ENCODE measurements at places on chromosomes 1 and 21.

- H3K27me3 ChIP-seq = no peaks in the 10 kb centered on the region
- peaks cover 70% of the 10 kb centered on the region for H3K4me1 ChIP-seq
- no peak overlapping the region for H3K27ac ChIP-seq
- H3K36me3 ChIP-seq = peaks cover 36% of the 10 kb centered on the region
- DNase-seq = peak; percentile 19
Observed at GRCh38 chr1:165851034-165851658, 23.7 kb downstream of the UCK2 start.

GRCh38 chr1:233143241-233143640, 152.3 kb downstream of the PCNX2 start:
- no peaks in the 10 kb centered on the region for H3K36me3 ChIP-seq
- no peak for DNase-seq
- no peak overlapping the region for H3K4me3 ChIP-seq

DNA sequence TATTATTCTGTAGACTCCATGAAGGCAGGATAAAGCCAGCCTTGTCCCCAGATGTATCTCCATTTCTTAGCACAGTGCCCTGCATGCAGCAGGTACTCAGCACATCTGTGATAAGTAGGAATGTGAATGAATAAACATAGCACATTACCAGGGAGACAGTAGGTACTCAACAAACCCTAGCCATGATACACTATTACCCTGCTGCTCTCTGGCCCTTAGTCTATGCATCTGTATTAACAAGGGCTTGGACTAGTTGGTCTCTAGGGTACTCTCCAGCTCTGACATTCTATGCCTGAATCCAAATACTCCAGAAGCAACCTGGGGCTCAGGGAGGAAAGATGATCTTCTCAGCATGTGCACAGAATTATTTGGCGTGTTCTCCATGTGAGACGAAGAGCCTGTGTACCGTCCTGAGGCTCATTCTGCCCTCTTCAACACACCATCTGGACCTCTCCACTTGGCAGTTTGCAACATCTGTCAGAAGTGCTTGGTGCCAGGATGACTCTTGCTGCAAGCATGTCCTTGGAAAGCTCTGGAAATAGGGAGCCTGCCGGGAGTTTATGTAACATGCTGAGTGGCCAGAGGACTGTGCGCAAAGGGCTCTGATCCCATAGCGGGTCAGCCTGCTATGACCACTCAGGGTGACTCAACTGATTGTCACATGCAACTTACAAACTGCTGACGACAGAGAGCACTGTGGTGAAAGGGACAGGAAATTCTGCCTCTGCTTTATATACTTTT, 228.2 kb upstream of the USP24 start:
- no peak overlapping the region for H3K4me3 ChIP-seq
- H3K36me3 ChIP-seq = no peaks in the 10 kb centered on the region
- peaks cover 10% of the 10 kb centered on the region for H3K4me1 ChIP-seq
- H3K27ac ChIP-seq = no peak overlapping the region
- peaks cover 21% of the 10 kb centered on the region for H3K27me3 ChIP-seq

- H3K27ac ChIP-seq = no peak overlapping the region
- no peaks in the 10 kb centered on the region for H3K4me1 ChIP-seq
- H3K36me3 ChIP-seq = no peaks in the 10 kb centered on the region
- no peak overlapping the region for H3K4me3 ChIP-seq
- peak; percentile 10 for DNase-seq
Observed at GRCh38 chr1:165143437-165144065, 213.0 kb downstream of the LMX1A start.

DNA sequence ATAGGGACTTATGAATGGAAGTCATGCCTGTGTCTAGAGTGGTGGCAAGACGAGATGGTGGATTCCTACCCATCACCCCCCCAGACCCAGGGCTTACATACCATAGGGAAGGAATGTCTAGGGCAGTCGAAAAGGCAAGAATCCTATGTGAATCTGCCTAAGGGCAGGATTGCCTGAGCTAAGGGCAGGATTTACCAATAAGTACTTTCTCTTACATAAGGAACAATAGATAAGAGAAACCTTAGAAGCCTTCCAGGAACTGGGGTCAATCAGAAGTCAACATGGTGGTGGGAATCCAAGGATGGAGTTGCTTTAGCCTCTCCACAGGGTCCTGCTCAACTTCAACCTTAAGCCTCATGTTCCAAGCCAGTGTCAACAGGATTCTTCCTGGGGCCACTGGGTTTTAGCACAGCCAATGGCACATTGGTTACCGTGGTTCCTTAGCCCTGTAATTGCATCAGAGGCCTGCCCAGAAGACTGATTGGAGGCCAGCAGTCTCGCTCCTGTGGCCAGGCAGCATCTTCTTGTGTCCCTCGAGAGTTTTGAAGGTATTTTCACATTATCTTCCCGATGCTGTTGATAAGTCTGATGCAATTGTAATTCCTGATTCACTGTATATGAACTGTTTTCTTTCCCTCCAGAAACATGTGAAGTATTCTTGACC, 20.7 kb downstream of the BACE2 start:
- H3K36me3 ChIP-seq = no peaks in the 10 kb centered on the region
- H3K27ac ChIP-seq = no peak overlapping the region
- DNase-seq = no peak
- no peak overlapping the region for H3K4me3 ChIP-seq
- no peaks in the 10 kb centered on the region for H3K4me1 ChIP-seq

GRCh38 chr1:160338580-160338979, 4.5 kb downstream of the COPA start:
- H3K36me3 ChIP-seq = peaks cover 63% of the 10 kb centered on the region
- H3K27me3 ChIP-seq = no peaks in the 10 kb centered on the region
- no peak overlapping the region for H3K27ac ChIP-seq
- peaks cover 33% of the 10 kb centered on the region for H3K4me1 ChIP-seq
- DNase-seq = no peak

DNA sequence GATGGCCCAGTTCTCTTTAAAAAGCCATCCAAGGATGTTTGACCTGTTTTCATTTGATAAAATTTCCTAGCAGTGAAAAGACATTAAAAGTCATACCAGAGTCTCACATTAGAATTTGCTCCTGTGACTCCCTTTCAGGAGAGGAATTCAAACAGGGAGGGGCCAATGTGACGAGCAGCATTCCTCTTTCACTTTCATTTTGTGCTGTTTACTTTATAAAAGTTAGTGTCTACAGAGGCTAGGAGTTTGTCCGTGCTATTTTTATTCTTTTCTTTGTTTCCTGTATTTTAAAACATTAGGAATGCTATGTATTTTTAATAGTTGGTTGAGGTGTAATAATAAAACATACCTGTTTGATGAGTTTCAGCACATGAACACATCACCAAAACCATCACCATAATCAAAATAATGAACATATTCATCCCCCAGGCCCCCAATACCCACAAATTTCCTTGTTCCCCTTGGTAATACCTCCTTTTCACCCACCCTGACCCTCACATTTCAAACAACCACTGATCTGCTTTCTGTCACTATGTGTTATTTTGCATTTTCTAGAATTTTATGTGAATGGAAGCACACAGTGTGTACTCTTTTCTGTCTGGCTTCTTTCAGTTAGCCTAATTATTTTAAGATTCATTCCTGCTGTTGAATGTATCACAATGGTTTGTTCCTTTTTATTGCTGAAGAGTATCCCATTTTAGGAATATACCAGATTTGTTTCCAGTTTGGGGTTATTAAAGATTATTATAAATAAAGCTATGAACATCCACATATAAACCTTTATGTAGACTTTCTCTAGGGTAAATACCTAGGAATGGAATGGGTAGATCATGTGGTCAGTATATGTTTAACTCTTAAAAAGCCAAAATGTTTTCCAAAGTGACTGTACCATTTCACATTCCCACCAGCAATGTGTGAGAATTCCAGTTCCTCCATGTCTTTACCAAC, 129.5 kb downstream of the TENT5C start:
- H3K27me3 ChIP-seq = peaks cover 15% of the 10 kb centered on the region
- peak overlapping the region; percentile 81 for H3K27ac ChIP-seq
- no peaks in the 10 kb centered on the region for H3K36me3 ChIP-seq
- H3K4me1 ChIP-seq = peaks cover 8% of the 10 kb centered on the region
- peak overlapping the region; percentile 73 for H3K4me3 ChIP-seq

- no peak overlapping the region for H3K4me3 ChIP-seq
- H3K27ac ChIP-seq = no peak overlapping the region
- H3K27me3 ChIP-seq = no peaks in the 10 kb centered on the region
- H3K36me3 ChIP-seq = no peaks in the 10 kb centered on the region
Observed at GRCh38 chr1:178580096-178580495, 67.2 kb downstream of the TEX35 start.

DNA sequence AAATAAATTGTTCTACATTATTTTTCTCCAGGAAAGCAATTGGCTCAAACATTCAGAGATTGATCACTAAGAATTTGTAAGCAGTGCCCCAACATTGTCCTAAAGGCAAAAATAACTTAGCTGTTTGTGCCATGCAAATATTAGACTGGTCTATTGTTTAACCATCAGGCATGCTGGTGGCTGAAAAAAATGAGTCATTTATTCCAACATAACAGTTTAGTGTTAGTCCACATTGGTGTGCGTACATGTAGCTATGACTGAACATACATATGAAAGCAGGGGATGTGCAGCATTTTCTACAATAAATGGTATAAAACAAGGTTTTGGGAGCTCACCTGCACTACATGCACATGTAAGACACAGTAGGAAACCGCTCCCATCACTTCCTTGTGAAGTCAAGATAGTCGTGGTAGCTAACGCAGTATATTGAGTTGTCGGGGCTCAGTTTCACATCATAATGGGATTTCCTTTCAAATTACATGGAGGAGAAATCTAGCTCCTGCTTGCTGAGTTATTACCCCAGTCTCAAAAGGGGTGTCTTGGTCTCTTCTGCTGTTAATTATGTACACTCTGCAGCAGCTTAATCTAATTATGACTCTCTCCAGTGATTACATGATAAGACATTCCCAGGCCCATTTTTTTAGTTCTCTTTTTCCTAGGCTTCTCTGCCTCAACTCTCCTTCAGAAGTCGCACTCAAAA, 199.4 kb downstream of the LYPLAL1 start:
- no peaks in the 10 kb centered on the region for H3K4me1 ChIP-seq
- no peak for DNase-seq
- H3K27me3 ChIP-seq = peaks cover 5% of the 10 kb centered on the region
- no peak overlapping the region for H3K27ac ChIP-seq

GRCh38 chr1:73576083-73576482, 621.9 kb downstream of the LRRIQ3 start:
- no peaks in the 10 kb centered on the region for H3K27me3 ChIP-seq
- no peak overlapping the region for H3K4me3 ChIP-seq
- no peaks in the 10 kb centered on the region for H3K36me3 ChIP-seq
- no peak overlapping the region for H3K27ac ChIP-seq
- no peak for DNase-seq
- no peaks in the 10 kb centered on the region for H3K4me1 ChIP-seq

DNA sequence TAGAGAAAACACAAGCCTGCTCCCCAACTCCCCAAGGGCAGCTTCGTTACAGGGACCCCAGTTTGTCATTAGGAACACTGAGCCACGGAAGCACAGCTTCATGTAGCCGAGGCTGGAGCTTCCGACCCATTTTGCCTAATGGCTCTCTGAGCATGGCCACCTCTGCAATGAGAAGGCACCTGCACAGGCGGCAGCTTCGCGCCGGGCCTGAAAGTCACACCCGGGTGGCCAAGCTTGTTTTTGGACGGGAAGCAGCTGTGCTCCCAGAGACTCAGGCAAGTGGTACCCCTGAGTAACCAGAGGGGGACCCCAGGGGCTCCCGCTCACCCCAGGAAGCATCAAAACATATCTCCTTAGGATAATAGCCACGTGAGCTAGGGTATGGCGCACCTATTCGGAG, 80.9 kb downstream of the SLC66A1 start:
- peaks cover 13% of the 10 kb centered on the region for H3K36me3 ChIP-seq
- no peak for DNase-seq
- peaks cover 52% of the 10 kb centered on the region for H3K4me1 ChIP-seq
- H3K27ac ChIP-seq = peak overlapping the region; percentile 68
- no peak overlapping the region for H3K4me3 ChIP-seq
- H3K27me3 ChIP-seq = no peaks in the 10 kb centered on the region

DNA sequence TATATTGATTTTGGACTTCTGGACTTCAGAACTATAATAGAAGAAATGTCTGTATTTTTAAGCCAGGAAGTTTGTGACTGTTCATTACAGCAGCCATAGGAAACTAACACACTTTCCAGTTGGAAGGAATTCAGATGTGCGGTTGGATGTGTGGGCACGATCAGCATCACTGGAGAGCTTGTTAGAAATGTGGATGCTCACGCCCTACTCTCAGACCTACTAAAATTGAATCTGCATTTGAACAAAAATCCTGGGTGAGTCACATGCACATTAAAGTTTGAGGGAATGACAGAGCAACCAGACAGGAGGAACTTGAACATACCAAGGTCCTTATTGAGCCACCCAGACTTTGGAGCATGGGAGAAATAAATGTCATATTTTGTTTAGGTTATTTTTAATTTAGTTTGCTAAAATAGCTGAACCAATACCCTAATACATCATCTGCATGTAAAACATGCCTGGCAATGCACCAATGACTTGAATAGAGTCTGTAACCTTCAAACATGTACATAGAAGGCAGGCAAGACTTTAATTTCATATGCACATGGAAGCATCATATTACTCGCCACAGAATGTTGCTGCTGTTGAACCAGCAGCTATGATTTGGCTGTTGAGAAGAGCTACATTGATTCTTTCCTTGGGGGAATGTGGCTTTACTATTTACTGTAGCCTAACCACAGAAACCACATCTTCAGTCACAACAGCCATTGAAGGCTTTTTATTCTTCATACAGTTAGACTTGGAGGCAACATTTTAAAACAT, 346.2 kb downstream of the BARHL2 start:
- DNase-seq = no peak
- H3K4me3 ChIP-seq = no peak overlapping the region
- H3K27ac ChIP-seq = no peak overlapping the region
- no peaks in the 10 kb centered on the region for H3K36me3 ChIP-seq
- H3K27me3 ChIP-seq = peaks cover 18% of the 10 kb centered on the region

DNA sequence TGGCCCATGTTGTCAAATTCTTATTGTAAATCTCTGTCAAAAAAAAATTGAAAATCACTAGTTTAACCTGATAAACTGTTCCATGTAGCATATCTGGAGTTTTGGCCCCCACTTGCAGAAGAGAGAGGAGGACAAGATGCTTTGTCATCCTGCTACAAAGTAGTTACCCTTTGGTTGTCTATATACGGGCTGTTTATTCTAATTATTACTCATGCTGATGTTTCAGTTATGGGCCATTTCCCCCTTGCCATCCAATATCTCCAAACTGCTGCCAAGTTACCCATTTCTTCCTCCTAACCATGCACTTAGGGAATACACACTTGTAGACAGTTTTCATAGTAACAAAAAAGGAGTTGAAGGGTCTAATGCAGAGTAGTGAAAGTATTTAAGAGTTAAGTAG, 22.6 kb downstream of the STX12 start:
- no peak overlapping the region for H3K27ac ChIP-seq
- H3K36me3 ChIP-seq = peaks cover 50% of the 10 kb centered on the region
- H3K4me1 ChIP-seq = peaks cover 13% of the 10 kb centered on the region
- no peaks in the 10 kb centered on the region for H3K27me3 ChIP-seq
- H3K4me3 ChIP-seq = no peak overlapping the region
- no peak for DNase-seq

DNA sequence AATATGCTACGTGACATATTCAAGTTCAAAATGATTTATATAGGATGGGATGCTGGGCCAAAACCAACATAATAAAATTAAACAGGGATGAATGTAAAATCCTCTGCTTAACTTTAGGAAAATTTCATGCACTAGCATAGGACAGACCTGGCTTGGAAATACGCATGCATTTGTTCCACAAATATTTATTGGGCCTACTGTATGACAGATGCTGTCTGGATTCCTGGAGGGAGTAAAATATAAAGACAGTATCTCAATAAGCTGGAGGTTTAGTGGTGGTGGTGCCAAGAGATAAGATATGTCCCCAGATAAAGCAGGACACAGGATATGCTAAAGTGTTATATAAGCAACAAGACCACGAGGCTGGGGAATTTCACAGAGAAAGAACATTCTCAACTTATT, 15.1 kb downstream of the RCSD1 start:
- H3K27me3 ChIP-seq = no peaks in the 10 kb centered on the region
- peaks cover 72% of the 10 kb centered on the region for H3K36me3 ChIP-seq
- peak overlapping the region; percentile 67 for H3K27ac ChIP-seq
- H3K4me1 ChIP-seq = peaks cover 67% of the 10 kb centered on the region
- no peak for DNase-seq
